ENCODE measurements at places on chromosomes 7 and 10. TPM values are rescaled to one million over a fixed set of nuclear protein-coding genes. Genes with fewer than 3 reads are reported as not detected.

DNA sequence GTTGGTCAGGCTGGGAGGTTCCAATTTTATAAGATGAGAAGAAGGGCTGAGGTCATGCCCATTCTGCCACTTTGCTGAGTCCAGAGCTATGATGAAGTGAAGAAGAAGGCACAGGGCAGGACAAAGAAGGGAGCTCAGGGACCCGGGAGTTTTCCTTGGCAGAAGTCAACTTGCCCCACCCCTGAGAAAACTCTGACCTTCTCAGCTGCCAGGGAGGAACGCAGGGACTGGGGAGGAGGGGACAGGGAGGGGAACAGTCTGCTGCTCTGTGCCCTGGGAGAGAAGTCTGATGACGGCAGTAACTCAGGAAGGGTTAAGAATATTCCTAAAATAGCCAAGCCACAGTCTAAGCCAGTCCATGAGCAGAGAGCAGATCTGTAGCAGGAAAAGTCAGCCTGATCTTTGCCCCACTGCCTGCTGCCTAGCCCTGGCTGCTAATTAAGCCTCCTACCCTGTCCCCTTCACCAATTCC lies 11.7 kb downstream of the ADIRF start:
- H3K36me3 ChIP-seq, result no peaks in the 10 kb centered on the region
- no peak for DNase-seq
- no peaks in the 10 kb centered on the region for H3K4me1 ChIP-seq
- H3K27ac ChIP-seq, result no peak overlapping the region
- no peaks in the 10 kb centered on the region for H3K27me3 ChIP-seq

PTN gene
- not detected for total RNA-seq

DNA sequence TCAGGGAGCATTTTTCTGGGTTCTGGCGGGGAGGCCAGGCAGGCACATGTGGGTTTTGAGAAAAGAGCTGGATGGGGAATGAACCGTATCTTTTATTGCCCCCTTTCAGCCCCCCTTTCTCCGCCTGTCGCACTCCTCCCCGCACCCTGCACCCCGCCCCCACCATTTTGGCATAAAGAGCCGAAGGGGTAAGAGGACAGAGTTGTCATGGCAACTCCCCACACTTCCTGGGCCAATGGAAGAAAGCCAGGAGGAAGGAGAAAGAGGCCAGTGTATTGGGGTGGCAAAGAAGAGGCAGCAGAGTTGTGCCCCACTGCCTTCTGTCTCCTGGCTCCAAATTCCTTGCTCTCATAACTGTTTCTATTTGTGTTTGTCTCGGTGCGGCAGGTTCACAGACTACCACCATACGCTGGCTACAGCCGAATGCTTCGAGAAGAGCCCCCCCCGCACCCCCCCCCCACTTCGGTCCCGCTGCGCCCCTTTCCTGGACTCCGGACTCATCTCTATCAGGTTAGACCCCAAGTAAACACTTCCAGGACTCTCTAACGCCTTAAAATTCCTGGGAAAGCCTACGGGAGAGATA lies 3.4 kb downstream of the KCNIP2 start:
- H3K27me3 ChIP-seq, result peaks cover 4% of the 10 kb centered on the region
- no peak for DNase-seq

DNA sequence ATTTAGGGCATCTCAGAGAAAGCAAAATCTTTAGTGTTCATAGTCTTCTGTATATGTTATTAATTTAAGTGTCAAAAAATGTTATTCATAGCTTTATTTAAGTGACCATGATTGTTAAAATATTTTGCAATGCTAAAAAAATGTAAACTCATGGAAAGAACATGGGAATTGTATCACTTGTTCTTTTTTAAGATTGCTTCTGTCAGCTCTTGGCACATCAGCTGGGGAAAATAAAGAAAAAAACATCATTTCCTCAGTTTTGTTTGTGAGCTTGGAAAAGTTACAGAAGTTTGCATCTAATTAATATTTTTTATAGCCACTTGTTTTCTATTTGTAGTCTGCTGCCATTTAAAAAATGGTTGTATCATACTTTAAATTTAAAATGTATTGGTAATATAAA lies 285.9 kb upstream of the CSTF2T start:
- no peak overlapping the region for H3K4me3 ChIP-seq
- no peak for DNase-seq
- H3K27ac ChIP-seq, result no peak overlapping the region
- H3K36me3 ChIP-seq, result no peaks in the 10 kb centered on the region
- peaks cover 15% of the 10 kb centered on the region for H3K27me3 ChIP-seq
- no peaks in the 10 kb centered on the region for H3K4me1 ChIP-seq

PRSS1 gene
- not detected for total RNA-seq

GRCh38 chr10:43691485-43691884 lies 42.8 kb upstream of the ZNF32 start:
- no peaks in the 10 kb centered on the region for H3K36me3 ChIP-seq
- H3K4me3 ChIP-seq, result no peak overlapping the region
- H3K27ac ChIP-seq, result no peak overlapping the region
- H3K27me3 ChIP-seq, result peaks cover 5% of the 10 kb centered on the region
- peaks cover 5% of the 10 kb centered on the region for H3K4me1 ChIP-seq

- no peaks in the 10 kb centered on the region for H3K36me3 ChIP-seq
- DNase-seq, result peak; percentile 31
- no peaks in the 10 kb centered on the region for H3K4me1 ChIP-seq
- H3K4me3 ChIP-seq, result no peak overlapping the region
Measured at GRCh38 chr10:131198843-131199242, 112.7 kb downstream of the TCERG1L start.

DNA sequence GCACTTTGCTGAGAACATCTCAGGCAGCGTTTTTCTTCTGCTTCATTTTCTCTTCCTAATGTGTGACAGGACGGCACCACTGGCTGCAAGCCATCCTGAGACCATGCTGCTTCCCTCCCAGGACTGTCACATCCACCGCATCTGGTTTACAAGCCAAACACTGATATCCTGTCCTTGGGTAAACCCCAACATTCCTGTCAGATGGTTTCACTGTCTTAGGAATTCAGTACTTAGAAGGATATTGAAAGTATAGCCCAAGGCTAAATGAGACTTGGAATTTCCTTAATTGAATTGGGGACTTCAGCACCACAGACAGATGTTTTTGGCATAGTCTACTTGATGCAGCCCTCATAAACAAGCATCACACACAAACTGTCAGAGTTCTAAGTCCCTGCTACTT lies 74.2 kb upstream of the PLXNA4 start:
- peaks cover 20% of the 10 kb centered on the region for H3K4me1 ChIP-seq
- no peaks in the 10 kb centered on the region for H3K36me3 ChIP-seq
- no peaks in the 10 kb centered on the region for H3K27me3 ChIP-seq
- no peak overlapping the region for H3K4me3 ChIP-seq
- H3K27ac ChIP-seq, result no peak overlapping the region
- no peak for DNase-seq

FZD1 gene
- not detected for total RNA-seq

RPP30 gene
- total RNA-seq, result 35.4 TPM

GRCh38 chr10:47033541-47034270 lies 122.5 kb downstream of the PTPN20 start:
- no peak overlapping the region for H3K4me3 ChIP-seq
- no peak overlapping the region for H3K27ac ChIP-seq
- H3K4me1 ChIP-seq, result no peaks in the 10 kb centered on the region
- no peaks in the 10 kb centered on the region for H3K36me3 ChIP-seq
- no peaks in the 10 kb centered on the region for H3K27me3 ChIP-seq
- DNase-seq, result no peak

DNA sequence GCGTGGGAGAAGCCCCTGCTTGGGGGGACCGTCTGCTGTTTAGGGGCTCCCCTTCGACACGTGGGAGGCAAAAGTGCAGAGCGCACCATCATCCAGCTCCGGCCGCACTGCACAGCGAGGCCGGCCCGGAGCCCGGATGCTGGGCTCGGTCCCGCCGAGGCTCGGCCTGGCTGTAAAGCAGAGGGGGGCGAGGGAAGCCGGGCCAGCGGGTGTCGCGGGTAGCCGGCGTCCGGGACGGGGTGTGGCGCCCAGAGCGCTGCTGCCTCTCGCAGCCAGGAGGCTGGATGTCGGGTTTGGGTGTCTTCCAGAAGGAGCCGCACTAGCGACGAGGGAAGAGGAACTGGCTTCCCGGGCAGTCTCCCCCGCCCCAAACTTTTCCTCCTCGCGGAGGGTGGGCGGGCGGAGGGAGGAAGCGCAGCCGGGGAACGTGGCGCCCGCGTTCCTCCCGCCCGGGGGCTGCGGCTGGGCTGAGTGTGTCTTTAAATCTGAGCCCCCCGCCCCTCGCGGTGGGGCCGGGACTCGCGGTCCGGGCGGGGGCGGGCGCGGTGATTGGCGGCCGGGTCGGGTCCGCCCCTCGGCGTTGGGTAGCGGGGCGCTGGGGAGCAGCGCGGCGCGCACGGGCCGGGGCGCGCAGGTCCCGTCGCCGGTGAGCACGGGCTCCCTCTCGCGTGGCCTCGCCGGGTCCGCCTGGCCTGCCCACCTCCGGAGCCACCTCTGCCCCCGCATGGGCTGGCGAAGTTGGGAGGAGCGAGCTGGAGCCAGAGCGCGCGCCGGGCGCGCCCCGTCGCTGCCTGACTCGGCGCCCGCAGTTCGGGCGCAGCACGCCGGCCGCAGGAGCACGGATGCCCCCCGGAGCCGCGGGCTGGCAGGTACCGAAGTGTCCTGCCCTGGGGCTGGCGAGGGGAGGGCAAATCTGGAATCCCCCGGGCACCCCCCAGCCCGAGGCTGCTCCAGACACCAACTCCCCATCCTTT lies at the start of gene PALD1:
PALD1 (plus strand) TSS at position 577 of the 974 bp plus-strand sequence. CDS start 47,185 bp downstream, outside the sequence.
- DNase-seq, result peak; percentile 17
- no peaks in the 10 kb centered on the region for H3K27me3 ChIP-seq
- H3K36me3 ChIP-seq, result no peaks in the 10 kb centered on the region
- peak within 1 kb of the TSS; percentile 83 for H3K4me3 ChIP-seq

- no peaks in the 10 kb centered on the region for H3K27me3 ChIP-seq
- peaks cover 23% of the 10 kb centered on the region for H3K4me1 ChIP-seq
- H3K27ac ChIP-seq, result peak overlapping the region; percentile 73
- H3K36me3 ChIP-seq, result peaks cover 4% of the 10 kb centered on the region
- peak overlapping the region; percentile 26 for H3K4me3 ChIP-seq
Measured at GRCh38 chr10:70432561-70433263, 8.8 kb downstream of the NODAL start.

DNA sequence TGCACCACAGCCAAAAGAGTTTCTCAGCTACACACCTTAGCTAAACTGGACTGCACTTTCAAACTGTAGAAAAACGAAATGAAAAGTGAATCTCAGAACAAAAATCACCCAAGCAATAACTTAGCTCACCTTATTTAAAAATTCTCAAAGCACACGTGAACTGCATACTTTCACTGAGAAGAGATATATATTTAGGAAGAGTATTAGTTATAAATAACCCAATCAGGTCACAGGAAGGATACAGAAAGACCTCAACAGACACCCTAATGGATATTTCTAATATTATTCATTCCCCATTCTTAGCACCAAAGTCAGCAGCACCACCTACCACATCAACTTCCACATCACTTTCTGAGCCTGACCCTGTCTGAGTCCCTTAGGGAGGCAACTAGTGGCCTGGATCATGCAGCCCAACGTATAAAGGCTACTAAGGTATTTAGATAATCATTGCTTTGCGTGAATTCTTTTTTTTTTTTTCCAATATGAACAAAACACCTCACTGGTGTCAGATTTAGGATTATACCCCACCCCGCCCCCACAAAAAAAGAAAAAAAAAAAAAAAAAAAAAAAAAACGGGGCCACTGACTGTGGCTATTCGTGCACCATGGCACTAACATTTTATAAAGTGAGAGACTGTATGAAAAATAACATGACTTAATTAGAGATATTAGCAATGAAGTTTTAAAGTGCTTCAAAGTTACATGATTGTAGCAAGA lies 2.6 kb downstream of the ABI1 start:
- H3K27ac ChIP-seq, result peak overlapping the region; percentile 98
- peaks cover 51% of the 10 kb centered on the region for H3K4me1 ChIP-seq
- peak overlapping the region; percentile 95 for H3K4me3 ChIP-seq
- H3K36me3 ChIP-seq, result peaks cover 14% of the 10 kb centered on the region

CASP2 gene
- total RNA-seq, result 68.2 TPM

- no peaks in the 10 kb centered on the region for H3K36me3 ChIP-seq
- H3K27me3 ChIP-seq, result no peaks in the 10 kb centered on the region
- DNase-seq, result no peak
- no peak overlapping the region for H3K27ac ChIP-seq
Measured at GRCh38 chr7:46949270-46949931, 632.5 kb downstream of the TNS3 start.

AKR1C2 gene
- total RNA-seq, result not detected

- H3K36me3 ChIP-seq, result no peaks in the 10 kb centered on the region
- H3K4me3 ChIP-seq, result no peak overlapping the region
- no peak for DNase-seq
Measured at GRCh38 chr10:101630633-101630920, 42.5 kb downstream of the DPCD start.

AFAP1L2 gene
- total RNA-seq, result 1.3 TPM

LFNG gene
- total RNA-seq, result 153 TPM

GRCh38 chr7:22980422-22980821 lies 33.5 kb downstream of the HYCC1 start:
- peaks cover 15% of the 10 kb centered on the region for H3K36me3 ChIP-seq
- no peaks in the 10 kb centered on the region for H3K27me3 ChIP-seq
- no peak overlapping the region for H3K4me3 ChIP-seq
- no peaks in the 10 kb centered on the region for H3K4me1 ChIP-seq

FLNC gene
- not detected for total RNA-seq

- no peak for DNase-seq
- no peak overlapping the region for H3K4me3 ChIP-seq
- H3K36me3 ChIP-seq, result no peaks in the 10 kb centered on the region
Measured at GRCh38 chr10:67776371-67776770, 61.6 kb downstream of the DNAJC12 start.

GRCh38 chr10:29434111-29434510 lies 145.2 kb downstream of the LYZL1 start:
- no peak overlapping the region for H3K27ac ChIP-seq
- no peaks in the 10 kb centered on the region for H3K27me3 ChIP-seq

DNA sequence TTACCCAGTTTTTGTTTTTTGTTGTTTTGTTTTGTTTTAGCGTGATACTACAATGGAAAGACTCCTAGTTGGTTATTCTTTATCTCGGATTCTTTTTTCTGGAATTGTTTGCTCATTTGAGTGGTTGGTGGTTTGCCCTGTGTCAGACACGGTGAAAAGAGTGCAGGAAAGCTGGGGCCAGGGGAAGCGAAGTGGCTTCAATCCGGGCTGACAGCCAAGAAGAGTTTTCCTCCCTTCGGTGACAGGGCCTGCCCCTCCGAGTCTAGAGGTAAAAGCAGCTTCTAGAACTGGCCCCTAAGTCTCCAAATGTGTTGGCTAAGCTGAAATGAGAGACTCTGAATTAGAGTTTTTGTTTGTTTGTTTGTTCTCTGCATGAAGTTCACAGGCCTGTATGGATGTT lies 5.7 kb upstream of the AP5Z1 start:
- DNase-seq, result no peak
- H3K4me1 ChIP-seq, result peaks cover 18% of the 10 kb centered on the region
- peak overlapping the region; percentile 79 for H3K27ac ChIP-seq
- no peak overlapping the region for H3K4me3 ChIP-seq
- no peaks in the 10 kb centered on the region for H3K27me3 ChIP-seq

PLEKHS1 gene
- not detected for total RNA-seq

DNA sequence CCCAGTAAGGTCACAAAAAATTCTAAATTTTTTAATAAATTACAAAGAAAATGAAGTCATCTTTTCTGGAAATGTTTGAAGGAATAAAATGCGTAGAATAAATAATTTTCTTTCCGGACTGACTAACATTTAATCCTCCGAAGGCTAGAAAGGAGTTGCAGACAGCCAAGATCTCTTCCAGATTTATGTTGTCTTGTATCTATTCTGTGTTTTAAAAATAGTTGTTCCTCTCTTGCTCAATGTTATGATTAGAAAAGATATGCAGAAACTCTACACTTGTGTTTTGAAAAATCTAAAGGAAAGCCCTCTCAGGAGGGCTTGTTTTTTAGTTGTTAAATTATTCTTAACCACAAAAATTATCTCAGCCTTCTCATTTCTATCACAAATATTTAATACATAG lies 70.7 kb downstream of the MACC1 start:
- no peak for DNase-seq
- H3K36me3 ChIP-seq, result no peaks in the 10 kb centered on the region

All from naive thymus-derived CD8-positive, alpha-beta T cell (primary cell).